ENCODE measurements at places on chromosomes 3 and 15. TPM values are rescaled to one million over a fixed set of nuclear protein-coding genes. Genes with fewer than 3 reads are reported as not detected.
A peak's percentile ranks its signal among the peaks of the same experiment; 100 is the strongest.

GRCh38 chr15:78946493-78946892, 1.6 kb upstream of the CTSH start:
- H3K27ac ChIP-seq: no peak overlapping the region
- peaks cover 17% of the 10 kb centered on the region for H3K4me1 ChIP-seq
- no peak overlapping the region for H3K4me3 ChIP-seq
- H3K27me3 ChIP-seq: peaks cover 5% of the 10 kb centered on the region
- H3K36me3 ChIP-seq: no peaks in the 10 kb centered on the region

- no peak overlapping the region for H3K27ac ChIP-seq
- H3K4me3 ChIP-seq: no peak overlapping the region
- H3K36me3 ChIP-seq: no peaks in the 10 kb centered on the region
- H3K4me1 ChIP-seq: no peaks in the 10 kb centered on the region
Measured at GRCh38 chr3:176939022-176939817, 258.1 kb downstream of the TBL1XR1 start.

DNA sequence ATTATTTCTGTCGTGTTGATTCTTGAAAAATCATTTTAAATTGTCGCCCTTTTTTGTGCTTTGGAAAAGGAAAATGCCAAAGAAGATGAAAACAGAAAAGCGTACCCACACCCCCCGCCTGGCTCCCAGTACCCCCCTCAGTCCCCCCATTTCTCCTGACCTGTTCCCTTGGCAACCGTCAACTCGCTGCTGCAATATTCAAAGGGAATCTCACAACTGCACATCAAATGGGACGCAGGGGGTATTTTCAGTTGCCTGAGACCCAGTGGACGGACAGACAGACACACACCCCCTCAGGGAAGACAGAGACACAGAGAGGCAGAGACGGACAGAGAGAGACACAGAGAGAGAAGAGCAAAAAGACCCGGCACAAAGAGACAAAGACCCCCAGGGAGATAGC, 83.5 kb upstream of the PRR20G start:
- H3K27ac ChIP-seq: no peak overlapping the region
- H3K36me3 ChIP-seq: no peaks in the 10 kb centered on the region
- H3K4me3 ChIP-seq: no peak overlapping the region

GRCh38 chr3:150439657-150440056, 31.6 kb downstream of the TSC22D2 start:
- no peak for DNase-seq
- H3K4me1 ChIP-seq: no peaks in the 10 kb centered on the region
- no peak overlapping the region for H3K27ac ChIP-seq
- no peaks in the 10 kb centered on the region for H3K27me3 ChIP-seq
- H3K36me3 ChIP-seq: no peaks in the 10 kb centered on the region
- no peak overlapping the region for H3K4me3 ChIP-seq

DNA sequence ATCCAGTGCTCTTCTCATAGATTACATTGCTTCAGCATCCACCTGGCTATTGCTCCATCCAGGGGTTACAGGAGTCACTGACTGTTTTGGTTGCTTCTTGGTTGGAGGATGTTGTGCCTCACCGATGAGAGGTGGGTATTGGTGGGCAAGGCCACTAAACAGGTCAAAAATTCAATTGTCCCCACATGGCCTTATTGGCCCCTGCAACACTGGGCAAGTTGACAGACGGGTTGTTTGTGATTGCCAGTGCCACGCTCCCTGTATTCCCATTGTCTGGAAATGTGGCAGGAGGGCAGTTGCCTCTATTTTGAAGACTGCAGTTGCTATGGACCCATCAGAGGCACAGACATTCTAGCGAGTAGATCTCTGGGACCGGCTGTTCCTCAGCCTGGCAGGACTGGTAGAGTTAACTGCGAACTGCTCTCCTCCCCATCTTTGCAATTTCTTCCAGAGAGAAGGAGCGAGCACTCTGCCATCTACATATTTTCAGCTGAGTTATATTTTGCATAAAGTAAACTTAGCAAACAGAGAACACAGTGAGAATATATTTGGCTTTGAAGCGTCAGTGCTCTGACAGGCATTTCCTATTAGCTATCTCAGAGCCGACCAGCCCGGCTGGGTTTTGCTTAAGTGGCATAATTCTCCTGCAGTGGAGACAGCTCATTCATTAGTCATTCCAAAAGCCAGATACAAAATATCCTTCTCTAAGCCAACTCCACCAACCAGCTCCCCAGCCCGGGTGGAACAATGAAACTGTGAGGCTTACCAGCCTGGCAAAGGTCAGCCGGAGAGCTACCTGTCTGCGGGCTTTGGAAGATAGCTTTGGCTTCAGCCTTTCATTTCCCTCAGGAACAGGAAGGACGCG, 26.0 kb upstream of the MAGEF1 start:
- peaks cover 6% of the 10 kb centered on the region for H3K4me1 ChIP-seq
- no peaks in the 10 kb centered on the region for H3K36me3 ChIP-seq
- no peak overlapping the region for H3K4me3 ChIP-seq
- peak; percentile 76 for DNase-seq
- no peak overlapping the region for H3K27ac ChIP-seq

GRCh38 chr3:157279237-157279636, 119.3 kb upstream of the CCNL1 start:
- H3K4me1 ChIP-seq: no peaks in the 10 kb centered on the region
- DNase-seq: no peak
- no peaks in the 10 kb centered on the region for H3K27me3 ChIP-seq
- H3K27ac ChIP-seq: no peak overlapping the region

DNA sequence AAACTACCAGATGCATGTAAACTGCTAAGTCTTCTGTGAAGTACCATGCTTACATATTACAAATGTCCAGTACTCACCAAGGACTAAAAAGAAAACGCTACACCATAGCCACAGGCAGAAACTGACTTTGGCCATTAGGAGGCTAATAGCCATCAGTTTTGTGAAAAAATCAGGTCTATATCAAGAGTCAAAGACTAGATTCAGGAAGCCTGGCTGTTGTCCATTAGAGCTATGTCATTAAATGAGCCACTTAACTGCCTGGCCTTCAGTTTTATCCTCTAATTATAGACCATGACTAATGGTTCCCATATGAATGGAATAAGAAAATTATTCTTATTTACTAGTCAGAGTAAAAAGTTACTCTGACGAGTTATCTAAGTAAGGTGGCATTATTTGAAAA, 144.1 kb downstream of the VPS13C start:
- H3K27me3 ChIP-seq: no peaks in the 10 kb centered on the region
- DNase-seq: no peak
- H3K27ac ChIP-seq: no peak overlapping the region
- no peaks in the 10 kb centered on the region for H3K4me1 ChIP-seq
- H3K4me3 ChIP-seq: no peak overlapping the region

Gene SLC9C1
- total RNA-seq: 0.72 TPM

DNA sequence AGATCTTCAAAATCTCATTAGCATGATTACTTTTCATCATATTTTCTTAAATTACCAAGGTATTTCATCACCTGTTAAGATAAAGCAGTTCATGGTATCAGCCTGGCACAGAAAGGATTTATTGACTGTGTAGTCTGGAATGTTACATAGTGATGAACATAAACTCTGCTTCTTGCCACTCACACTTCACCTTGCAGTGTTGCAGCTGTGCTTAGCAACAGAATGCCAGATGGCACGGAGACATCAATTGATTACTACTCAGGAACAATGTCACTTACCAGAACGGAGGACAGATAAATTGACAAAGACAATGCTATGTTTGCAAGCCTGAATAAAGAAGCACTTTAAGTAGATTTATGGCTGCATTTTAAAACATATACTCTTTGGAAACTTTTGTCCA, 15.0 kb upstream of the BCHE start:
- no peak for DNase-seq
- H3K27ac ChIP-seq: no peak overlapping the region
- H3K4me1 ChIP-seq: no peaks in the 10 kb centered on the region
- H3K4me3 ChIP-seq: no peak overlapping the region
- no peaks in the 10 kb centered on the region for H3K36me3 ChIP-seq
